Eye (tissue), 1 donor: ENCODE measurements at places on chromosomes 1 and 21.

GRCh38 chr1:96962216-96962615 is 240.6 kb downstream of the PTBP2 start:
- DNase-seq, result no peak

DNA sequence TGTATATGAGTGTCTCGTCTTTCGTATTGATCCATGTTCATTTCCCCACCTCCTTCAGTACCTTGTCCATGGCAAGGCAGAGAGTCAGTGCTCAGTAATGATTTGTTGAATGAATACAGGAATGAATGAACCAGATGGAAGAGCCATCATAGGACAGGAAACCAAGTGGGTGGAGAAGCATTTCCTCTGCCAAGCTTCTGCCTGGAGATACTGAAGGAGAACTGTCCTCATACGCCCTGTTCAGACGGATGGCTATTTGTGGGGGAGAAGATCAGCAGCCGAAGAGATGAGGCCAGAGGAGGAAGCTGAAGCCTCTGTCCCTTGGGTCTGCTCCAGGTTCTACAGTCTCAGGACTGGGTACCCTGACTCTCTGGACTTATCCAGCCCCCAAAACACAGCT is 5.8 kb downstream of the FAM43B start:
- DNase-seq, result no peak

DNA sequence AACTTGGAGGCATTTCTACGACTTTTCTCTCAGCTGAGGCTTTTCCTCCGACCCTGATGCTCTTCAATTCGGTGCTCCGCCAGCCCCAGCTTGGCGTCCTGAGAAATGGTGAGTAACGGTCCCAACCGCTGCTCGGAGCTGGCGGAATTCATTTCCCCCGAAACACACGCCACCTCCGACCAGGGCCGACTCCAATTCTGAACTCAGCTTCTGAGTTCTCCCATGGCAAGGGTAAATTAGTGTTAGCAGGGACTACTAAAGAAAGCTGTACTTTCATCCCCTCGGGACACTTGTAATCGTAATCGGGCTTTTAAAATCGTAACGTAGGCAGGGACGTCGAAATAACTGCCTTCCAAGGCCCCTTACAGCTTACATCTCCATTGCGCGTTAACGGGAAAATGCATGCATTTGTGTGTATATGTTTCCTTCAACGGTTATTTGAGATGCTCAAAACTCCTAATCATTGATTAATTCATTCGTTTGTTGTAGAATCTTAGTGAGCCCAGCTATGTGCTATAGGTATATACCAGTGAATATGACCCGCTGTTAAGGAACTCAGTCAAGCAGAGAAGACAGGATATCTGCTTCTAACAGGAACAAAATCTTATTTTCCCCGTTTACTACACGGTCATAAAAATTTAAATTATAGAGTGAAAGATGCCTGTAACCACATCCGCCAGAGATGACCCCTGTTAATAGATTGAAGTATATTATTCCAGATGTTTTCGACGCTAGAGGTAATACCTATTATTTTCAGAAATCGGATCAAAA is 472 bp downstream of the DTL start:
- no peak for DNase-seq

DNA sequence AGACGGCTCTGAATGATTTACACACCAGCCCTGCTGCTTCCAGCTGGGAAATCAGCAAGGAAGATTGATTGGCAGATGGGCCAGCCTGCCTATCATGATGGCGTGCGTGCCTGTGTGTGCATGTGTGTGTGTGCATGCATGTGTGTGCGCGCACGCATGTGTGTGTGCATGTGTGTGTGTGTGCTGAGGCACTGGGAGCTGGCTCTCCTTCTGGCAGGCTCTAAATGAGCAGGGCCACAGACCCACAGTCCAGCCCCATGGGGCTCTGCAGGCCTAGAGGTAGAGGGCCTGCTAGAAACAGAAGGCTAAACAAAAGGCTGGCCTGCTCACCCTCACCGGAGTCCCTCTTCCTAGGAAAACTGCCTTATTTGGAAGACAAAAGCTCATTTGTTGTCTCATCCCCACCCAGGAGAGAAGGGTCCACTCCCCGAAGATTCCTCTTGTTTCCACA is 6.0 kb downstream of the KLHDC8A start:
- DNase-seq, result peak; percentile 81

DNA sequence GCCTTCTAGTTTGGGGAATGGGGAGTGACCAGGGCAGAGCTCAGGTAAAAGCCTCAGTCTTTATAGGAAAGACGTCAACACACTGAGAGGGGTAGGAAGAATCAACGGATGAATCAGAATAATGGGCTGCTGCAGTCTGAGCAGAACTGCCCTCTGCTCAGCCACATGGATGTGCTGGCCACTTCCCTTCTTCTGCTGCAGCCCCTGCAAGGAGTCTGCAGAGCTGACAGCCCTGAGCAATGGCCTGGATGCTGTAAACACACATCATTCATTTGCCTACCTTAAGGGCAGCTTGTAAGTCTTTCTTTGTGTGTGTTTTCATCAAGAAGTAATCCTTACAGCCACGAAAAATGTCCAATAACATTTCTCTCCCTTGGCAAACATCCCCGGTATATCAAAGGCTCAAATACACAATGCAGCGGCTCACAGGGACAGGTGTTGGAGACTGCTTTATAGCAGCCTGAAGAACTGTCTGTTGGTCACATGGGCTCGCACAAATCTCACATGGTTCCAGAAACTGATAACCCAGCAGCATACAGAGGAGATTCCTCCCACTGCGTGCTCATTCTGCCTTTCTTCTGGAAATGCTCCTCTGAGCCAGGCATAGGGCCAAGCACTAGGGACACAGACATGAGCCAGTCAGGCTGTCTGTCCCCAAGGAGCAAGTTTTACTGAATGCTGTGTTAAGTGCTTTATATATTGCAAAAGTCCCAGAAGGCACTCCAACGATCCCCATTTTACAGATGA is 110.1 kb downstream of the HMGB4 start:
- no peak for DNase-seq
